ENCODE measurements at places on chromosomes 11 and 22.

- DNase-seq: no peak
These were observed 107.0 kb downstream of the FAR1 start for GRCh38 chr11:13775471-13775870.

GRCh38 chr11:82676483-82677094, 57.1 kb downstream of the FAM181B start:
- DNase-seq: no peak

GRCh38 chr11:70548976-70549375, 150.6 kb downstream of the CTTN start:
- DNase-seq: no peak

- no peak for DNase-seq
These were observed 585 bp downstream of the THYN1 start for GRCh38 chr11:134252346-134253187.

- no peak for DNase-seq
These were observed 22.3 kb upstream of the GUCY1A2 start for GRCh38 chr11:107040433-107041087.

DNA sequence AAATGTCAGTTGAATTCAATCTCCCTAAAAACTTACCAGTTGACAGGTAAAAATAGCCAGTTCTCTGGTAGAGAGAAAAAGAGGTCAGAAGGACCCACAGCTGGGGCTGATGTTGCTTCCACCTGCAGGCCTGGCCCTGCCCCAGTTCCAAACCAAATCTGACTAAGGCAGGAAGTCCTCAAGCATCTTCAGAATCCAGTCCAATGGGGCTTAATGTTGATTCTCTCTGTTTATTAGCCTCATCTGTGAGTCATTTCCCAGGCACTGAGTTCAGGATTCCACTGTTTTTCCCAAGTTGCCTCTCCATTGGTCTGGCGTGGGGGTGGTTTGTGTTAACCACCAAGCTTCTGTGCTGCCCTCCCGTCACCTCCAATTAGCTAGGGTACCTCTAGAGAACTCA, 601.8 kb downstream of the INSC start:
- no peak for DNase-seq

- no peak for DNase-seq
These were observed 105.6 kb upstream of the TBCEL start for GRCh38 chr11:120918257-120918656.

- DNase-seq: no peak
These were observed 616 bp downstream of the GGT5 start for GRCh38 chr22:24244144-24244787.

GRCh38 chr22:42743501-42743991, 22.9 kb upstream of the A4GALT start:
- DNase-seq: no peak

DNA sequence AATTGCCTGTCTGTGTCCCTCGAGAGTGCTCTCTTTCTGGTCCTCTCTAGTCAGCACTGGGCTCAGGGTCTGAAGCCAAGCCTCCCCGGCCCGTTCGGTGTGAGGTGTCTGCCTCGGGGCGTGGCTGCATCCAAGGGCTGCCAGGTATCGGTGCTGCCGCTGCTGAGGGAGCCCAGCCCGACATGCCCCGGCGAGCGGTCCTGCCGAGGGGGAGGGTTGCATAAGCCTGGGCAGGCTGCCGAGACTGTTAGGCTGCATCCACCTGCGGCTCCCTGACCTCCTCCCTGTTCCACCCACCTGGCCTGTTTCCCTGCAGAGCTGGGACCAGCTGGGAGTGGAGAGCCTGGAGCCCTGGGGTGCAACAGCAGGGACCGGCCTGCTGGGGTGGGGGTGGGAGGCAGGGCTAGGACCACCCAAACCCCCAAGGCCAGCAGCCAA, 6.3 kb downstream of the OVOL1 start:
- no peak for DNase-seq

- no peak for DNase-seq
These were observed 37.7 kb downstream of the EIF4ENIF1 start for GRCh38 chr22:31451709-31452571.

- no peak for DNase-seq
These were observed 5.5 kb downstream of the ZDHHC8 start for GRCh38 chr22:20137113-20137512.

GRCh38 chr11:3147257-3147619, 17.9 kb downstream of the OSBPL5 start:
- DNase-seq: no peak

GRCh38 chr11:1564535-1565172, 7.4 kb downstream of the DUSP8 start:
- no peak for DNase-seq

GRCh38 chr11:90220391-90220790, 2.5 kb downstream of the CHORDC1 start:
- DNase-seq: no peak

GRCh38 chr11:129855086-129855485, 39.4 kb downstream of the TMEM45B start:
- no peak for DNase-seq

- DNase-seq: no peak
These were observed 392.0 kb upstream of the KIRREL3 start for GRCh38 chr11:127392575-127392974.

- DNase-seq: no peak
These were observed 6.1 kb downstream of the MICAL2 start for GRCh38 chr11:12116425-12117032.

DNA sequence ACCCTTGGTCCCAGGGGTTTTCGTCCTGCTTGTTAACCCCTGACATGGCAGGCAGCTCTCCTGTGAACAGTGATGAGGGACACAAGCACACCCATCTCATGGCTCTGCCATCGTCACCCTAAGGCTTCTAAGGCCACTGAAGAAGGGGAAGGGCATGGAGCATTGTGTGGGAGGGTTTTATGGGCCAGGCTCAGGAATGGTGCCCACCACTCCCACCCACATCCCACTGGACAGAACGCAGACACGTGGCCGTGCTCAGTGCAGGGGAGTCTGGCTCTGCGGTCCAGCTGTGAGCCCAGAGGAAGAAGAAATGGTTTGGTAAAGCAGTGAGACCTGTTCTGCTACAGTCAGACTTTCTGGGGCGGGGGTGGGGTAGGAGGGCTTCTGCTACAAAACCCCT, 130.0 kb downstream of the CACNA1I start:
- DNase-seq: no peak

GRCh38 chr11:110988671-110989070, 256.9 kb upstream of the POU2AF2 start:
- DNase-seq: no peak

- no peak for DNase-seq
These were observed 882 bp downstream of the ANO1 start for GRCh38 chr11:70078781-70079616.

GRCh38 chr22:30261134-30261533, 5.5 kb downstream of the OSM start:
- DNase-seq: no peak

- no peak for DNase-seq
These were observed 2.8 kb upstream of the MTMR2 start for GRCh38 chr11:95926726-95927125.

GRCh38 chr22:46007848-46008261, 30.9 kb upstream of the WNT7B start:
- no peak for DNase-seq

Data from stimulated activated CD8-positive, alpha-beta memory T cell treated with anti-CD3 and anti-CD28 coated beads, Interleukin-4, amount 100 ng/mL, for 4 hours (primary cell).